SK-N-SH (cell line): ENCODE measurements at places on chromosomes 6 and 20. TPM values are rescaled to one million over a fixed set of nuclear protein-coding genes. Genes with fewer than 3 reads are reported as not detected.

Gene SLC4A11
- 1.6 and 2.7 TPM in 2 replicates for polyA plus RNA-seq

Gene SLC22A7
- polyA plus RNA-seq = not detected in 2 replicates

Gene APCDD1L
- polyA plus RNA-seq = 0.31 and 0.99 TPM in 2 replicates

Gene ALDH8A1
- 0.25 and 0.26 TPM in 2 replicates for polyA plus RNA-seq

Gene GSTA3
- polyA plus RNA-seq = not detected in 2 replicates

Gene PROCR
- polyA plus RNA-seq = 23.5 and 29.5 TPM in 2 replicates

Gene NR2E1
- polyA plus RNA-seq = not detected in 2 replicates

Gene HLA-DPB1
- 1.0 and 2.0 TPM in 2 replicates for polyA plus RNA-seq

Gene TINAG
- polyA plus RNA-seq = 0.13 and 0.29 TPM in 2 replicates

Gene TSBP1
- polyA plus RNA-seq = not detected in 2 replicates

Gene BPIFA1
- not detected in 2 replicates for polyA plus RNA-seq

Gene HMGCLL1
- 0.05 TPM in 1 of 2 replicates, not detected in the other for polyA plus RNA-seq

Gene ZSCAN9
- 13.7 and 23.2 TPM in 2 replicates for polyA plus RNA-seq

Gene RWDD2A
- 3.4 and 5.8 TPM in 2 replicates for polyA plus RNA-seq

Gene KHDC1
- 6.0 and 6.6 TPM in 2 replicates for polyA plus RNA-seq

Gene NANP
- polyA plus RNA-seq = 1.9 and 2.6 TPM in 2 replicates

Gene TRIM10
- not detected in 2 replicates for polyA plus RNA-seq
